ENCODE measurements at places on chromosomes 3 and 15. TPM values are rescaled to one million over a fixed set of nuclear protein-coding genes. Genes with fewer than 3 reads are reported as not detected.

The FOXL2NB gene
- not detected for total RNA-seq

The TM2D3 gene
- total RNA-seq, result 46.4 TPM

The RASL12 gene
- 13.9 TPM for total RNA-seq

GRCh38 chr3:37946531-37946889 lies 44.1 kb upstream of the VILL start:
- no peak for DNase-seq

DNA sequence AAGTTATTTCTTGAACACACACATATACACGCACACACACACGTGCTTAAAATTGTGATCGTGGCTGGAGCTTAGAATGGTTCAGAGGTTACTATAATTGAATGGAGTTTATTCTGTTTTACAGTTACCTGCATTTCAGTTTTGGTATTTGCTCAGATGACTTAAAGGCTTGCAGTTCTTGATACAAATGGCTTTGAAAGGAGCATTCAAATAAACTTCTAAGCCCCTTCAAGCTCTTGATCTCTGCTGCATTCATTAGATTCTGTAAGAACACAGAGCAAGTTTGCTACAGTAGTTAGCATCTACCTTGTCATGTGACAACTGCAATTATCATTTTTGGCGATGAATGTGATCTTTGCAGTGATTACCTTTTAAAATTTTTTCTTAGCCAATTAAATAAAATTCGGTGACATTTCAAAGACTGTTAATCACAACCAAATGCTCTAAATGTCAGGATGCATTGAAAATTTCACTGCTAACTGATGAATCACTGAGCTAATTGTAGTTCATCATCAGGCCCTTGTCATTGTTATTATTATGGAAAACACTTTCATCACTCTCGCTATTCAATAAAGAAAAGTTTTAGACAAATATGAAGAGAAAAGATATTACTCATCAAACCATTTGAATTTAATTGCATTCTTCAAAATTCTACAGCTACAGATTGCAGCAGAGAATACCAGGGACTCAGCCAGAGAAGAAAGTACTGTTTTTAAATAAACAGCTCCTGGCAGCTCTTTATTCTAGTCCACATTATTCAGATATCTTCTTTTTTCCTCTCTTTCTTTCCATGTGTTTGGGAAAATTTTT lies 296.1 kb downstream of the LRTM1 start:
- DNase-seq, result no peak

All from transverse colon (tissue), 4 donors.